Stimulated activated CD8-positive, alpha-beta memory T cell treated with anti-CD3 and anti-CD28 coated beads, Interleukin-2, amount 100 ng/mL, for 48 hours (primary cell): ENCODE measurements at places on chromosomes 12 and 14.

- no peak for DNase-seq
Measured at GRCh38 chr12:124952295-124952694, 36.6 kb downstream of the DHX37 start.

DNA sequence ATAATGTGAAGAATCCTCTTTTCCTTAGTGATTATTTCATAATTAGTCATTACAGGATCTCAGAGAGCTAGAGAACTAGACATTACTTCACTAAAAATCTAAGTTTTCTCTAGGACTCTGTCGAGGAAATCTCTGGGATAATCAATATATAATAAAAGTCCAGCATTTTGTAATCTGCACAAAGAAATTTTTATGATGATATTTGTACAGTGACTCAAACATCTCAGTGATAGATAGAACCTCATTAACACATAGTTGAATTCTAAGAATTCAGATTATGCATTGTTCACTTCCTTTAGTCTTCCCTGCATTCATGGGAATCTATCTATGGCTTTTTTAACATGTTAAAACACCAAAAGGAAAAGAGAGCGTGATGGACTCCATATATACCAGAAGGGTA lies 11.0 kb downstream of the ITPR2 start:
- DNase-seq = no peak

DNA sequence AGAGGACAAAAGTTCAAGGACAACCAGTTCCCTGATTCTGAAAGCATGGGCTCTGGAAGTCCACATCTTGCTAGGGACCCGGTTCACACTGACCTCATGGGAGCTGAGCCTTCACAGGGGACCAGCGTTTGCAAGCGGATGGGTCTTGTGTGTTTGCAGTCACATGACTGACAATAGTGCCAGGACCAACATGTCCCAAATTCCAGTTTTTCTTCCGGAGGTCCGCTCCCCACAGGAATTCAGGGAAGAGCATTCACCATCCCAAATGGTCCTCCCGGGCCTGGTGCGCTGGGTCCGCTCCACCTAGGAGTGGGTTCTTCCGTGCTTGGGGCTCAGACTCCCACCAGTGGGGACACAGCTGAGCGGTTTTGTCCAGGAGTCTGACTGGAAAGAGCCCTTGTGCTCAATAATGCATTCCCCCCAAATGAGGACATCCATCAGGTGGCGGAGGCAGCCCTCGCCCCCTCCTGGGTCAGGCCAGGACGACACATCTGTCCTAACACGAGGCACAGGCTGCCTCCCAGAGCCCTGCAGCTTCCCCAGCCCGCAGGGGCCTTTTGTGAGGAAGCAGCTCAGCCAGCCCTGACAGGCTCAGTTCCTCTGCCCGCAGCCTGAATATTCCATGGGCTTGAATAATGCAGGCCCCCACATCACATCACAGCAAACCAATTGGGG lies 91.8 kb upstream of the BCL11B start:
- no peak for DNase-seq

DNA sequence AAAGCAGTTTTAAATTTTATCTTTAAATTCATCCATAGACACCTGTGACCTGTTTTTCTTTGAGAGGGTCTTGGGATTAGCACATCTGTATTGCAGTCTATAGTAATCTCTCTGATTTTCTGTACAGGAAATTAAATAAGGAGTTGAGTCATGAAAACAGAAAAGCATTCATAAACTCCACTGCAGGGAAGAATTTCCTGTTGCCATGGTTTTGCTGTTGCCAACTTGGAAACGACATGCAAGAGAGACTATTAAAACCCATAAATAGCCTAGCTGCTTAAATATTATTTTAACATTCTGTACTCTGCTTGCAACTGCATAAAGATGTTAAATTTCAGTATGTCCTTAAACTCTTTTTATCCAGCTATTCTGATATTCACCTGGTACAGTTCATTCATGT lies 281.0 kb upstream of the RGS6 start:
- no peak for DNase-seq

DNA sequence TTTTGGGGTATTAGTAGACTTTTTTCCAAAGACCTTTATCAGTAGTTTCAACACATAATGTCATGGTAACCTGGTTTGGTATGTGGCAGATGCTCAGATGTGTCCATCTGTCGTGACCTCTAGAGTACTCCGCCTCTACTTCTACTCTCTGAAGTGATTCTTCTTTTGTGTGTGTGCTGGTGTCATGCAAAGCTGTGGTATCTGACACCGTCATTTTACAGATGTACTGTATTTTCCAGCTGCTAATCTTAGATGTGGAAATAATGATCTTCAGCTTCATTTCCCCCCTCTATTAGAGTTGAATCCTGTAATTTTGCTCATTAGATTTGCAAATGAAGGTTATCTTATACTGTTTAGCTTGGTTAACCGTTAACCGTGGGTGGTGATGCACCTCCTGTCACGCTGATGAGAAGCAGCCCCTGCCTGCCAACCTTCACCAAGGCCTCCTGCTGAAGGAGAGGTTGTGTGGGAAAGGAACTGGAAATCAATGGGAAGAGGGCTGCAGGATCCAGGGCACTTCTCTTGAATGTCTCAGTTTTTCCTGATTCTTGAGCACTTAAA lies 222.4 kb upstream of the AMIGO2 start:
- no peak for DNase-seq

DNA sequence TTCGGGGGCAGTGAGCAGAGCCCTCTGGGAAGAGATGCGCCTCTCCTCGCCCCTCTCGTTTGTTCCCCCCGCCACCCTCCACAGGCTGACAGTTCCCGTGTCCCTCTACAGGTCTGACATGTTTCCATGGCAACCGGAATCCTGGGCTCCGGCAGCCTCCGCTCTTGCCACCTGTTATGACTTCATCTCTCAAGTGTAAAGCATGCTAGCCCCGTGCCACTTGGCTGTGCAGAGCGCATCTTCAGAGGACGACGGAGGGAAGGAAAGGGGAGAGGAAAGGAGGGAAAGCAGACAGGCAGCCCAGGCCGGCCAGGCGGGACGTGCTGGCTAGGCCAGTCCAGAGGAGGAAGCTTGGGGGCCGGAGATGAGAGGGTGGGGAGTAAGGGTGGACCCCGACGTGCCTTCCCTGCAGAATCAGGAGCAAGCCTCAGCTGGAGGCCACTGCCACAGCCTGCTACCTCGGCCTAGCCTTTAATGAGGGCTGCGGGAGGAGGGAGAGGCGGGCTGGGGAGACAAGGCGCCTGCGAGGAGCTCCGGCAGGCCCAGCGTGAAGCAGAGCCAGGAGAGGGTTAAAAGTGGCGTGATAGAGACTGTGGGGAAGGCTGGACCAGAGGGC lies 214.3 kb downstream of the DPF3 start:
- no peak for DNase-seq

DNA sequence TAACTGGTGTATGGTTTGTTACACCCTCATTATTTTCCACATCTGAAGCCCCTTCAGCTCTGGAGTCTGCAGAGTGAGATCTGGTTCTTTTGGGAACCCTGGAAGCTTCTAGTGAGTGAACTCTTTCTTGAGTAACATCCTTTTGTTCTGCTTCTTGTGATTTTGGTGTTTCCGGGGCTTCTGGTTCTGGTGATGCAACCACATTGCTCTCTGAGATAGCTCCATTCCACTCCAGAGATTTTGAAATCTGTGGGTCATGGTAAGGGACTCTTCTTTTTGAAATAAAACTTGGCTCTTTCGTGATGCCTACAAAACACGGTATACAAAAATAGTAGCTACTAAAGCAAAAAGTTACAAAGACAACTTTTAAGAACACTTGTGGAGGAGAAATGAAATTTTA lies 5.4 kb downstream of the MDM1 start:
- no peak for DNase-seq
